Stimulated activated CD4-positive, alpha-beta T cell treated with anti-CD3 and anti-CD28 coated beads, Interleukin-2, amount 100 ng/mL, for 48 hours (primary cell): ENCODE measurements at places on chromosomes 3 and 15.

DNA sequence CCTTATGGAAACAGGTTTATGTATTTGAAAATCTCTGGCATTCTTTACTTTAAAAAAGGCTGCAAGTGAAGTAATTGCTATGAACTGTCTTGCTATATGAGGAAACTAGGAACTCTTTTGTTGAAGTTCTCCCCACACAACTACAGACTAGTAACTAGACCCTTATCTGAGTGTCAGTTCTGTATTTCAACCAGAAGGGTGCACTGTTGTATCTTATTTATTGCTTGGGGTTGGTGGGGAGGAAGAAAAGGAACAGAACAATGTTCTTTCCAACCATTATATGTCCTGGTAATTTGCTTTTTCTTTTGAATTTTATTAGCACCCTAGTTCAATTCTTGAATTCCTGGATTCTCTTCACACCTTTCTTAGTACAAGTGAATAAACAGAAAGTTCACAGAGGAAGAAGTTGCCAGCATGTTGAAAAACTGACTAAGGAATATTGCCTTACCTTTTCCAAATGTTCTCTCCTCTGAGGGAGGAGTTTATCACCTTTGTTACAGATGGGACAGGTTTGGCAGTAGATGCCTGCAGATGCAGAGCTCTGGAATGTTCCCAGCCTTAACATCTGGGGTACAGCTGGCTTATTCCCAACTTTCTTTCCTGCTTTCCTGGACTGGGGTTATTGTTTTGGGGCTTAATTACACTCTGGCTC is 162.4 kb upstream of the CFAP20DC start:
- no peak for DNase-seq

- no peak for DNase-seq
Measured at GRCh38 chr3:152916753-152917279, 81.9 kb downstream of the P2RY1 start.

DNA sequence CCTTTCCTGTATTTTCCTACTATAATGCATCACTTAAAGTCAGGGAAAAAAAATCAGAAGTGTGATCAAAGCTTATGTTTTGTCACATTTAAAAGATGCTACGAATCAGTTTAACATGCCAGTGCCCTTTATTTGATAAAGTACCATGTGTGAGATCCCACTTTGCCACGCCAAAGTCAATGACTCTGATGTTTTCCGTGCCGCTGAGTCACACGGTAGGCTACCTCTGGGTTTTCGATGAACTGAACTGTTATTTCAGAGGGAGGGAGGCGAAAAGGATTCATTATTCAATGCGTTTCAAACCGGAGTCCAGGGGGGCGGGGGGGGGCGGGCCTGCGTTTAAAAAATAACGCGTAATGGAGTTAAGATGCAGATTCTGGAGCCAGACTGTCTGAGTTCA is 203.0 kb downstream of the ABHD5 start:
- peak; percentile 6 for DNase-seq

GRCh38 chr3:61629442-61629841 is 68.1 kb downstream of the PTPRG start:
- DNase-seq: no peak

DNA sequence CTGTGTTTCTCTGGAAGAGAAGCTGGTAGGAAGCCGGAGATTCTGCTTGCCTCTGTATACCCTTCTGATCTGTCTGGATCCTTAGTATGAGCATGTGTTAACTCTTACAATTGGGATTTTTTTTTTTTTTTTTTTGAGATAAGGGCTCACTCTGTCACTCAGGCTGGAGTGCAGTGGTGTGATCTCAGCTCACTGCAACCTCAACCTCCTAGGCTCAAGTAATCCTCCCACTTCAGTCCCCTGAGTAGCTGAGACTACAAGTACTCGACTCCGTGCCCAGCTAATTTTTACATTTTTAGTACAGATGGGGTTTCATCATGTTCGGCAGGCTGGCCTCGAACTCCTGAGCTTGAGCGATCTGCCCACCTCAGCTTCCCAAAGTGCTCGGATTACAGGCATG is 44.5 kb downstream of the RPN1 start:
- DNase-seq: no peak

DNA sequence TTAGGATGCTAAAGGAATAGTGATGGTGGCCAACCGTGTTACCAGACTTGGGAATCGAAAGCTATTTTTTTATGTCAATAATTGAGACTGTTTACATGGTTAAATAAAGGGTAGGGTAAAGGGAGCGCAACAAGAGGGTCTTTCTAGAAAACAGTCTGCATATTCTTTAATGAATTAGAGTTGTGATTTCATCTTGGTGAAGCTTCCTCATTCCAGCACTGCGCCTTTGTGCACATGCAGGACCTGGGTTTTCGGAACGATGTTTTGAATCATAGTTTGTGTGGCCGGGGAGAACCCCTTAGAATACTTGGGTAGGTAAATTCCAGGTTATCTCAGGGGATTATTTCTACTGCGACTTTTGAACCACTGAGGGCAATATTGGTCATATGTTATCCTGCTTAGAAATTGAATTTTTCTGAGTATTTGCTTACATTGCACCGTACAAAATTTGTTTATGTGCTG is 1.3 kb downstream of the PIK3CA start:
- DNase-seq: peak; percentile 17
